ENCODE measurements at places on chromosomes 6 and 20.

- no peak for DNase-seq
Measured at GRCh38 chr6:52027699-52028098, 59.7 kb downstream of the PKHD1 start.

- no peak for DNase-seq
Measured at GRCh38 chr6:108116546-108117426, 42.2 kb upstream of the OSTM1 start.

- DNase-seq, result no peak
Measured at GRCh38 chr6:15346315-15346714, 100.4 kb downstream of the JARID2 start.

DNA sequence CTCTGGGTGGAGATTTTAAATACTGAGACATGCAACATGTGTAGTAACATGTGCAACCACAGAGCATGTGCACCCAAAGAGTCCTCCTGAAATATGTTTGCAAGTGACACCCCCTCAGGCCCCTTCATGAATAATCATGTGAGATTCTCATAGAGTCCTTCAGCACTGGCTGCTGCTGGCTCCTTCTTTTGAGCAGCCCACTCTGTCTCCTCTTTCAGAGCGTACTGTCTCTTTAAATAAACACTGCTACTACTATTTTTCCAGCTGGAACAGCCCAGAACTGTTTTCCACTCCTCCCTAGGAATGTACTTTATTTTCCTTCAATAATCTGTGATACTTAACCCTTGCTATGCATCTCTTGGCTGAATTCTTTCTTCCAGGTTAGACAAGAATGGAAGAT, 42.0 kb downstream of the HLA-DRB5 start:
- DNase-seq, result no peak

- DNase-seq, result no peak
Measured at GRCh38 chr6:44002067-44002592, 125.1 kb downstream of the MRPL14 start.

GRCh38 chr6:3594201-3594600, 137.4 kb upstream of the SLC22A23 start:
- DNase-seq, result no peak

DNA sequence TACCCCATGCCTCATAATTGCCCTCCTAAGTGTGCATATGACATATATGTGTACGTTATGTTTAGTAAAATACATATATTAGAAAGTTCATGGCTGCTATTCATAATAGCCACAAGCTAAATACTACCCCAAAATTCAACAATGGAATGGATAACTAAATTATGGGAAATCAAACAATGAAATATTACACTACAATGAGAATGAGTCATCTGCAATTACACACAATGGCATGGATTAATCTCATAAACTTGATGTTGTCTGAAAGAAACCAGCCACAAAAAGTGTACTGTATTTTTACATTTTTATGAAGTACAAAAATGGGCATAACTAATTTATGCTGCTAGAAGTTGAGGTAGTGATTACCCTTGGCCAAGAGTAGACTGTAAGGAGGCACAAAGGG, 477.0 kb downstream of the HAO1 start:
- DNase-seq, result no peak

DNA sequence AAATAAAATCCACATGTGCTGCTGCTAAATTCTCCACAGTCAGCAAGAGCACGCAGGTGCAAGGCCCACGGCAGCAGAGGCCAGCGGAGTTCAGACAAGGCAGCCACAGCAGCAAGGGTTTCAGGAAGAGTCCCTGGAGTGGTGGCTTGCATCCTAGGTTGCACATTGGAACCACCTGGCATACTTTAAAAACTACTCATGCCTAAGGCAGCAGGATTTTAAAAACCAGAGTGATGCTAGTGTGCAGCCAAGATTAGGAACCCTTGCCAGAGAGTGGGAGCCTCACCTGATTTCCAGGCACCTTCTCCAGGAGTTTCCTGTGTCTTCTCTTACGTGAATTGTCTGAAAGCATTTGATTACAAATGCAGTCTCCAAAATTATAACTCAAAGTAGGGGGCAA, 104.0 kb upstream of the GPR6 start:
- no peak for DNase-seq
